ENCODE measurements at places on chromosomes 7 and 10.

GRCh38 chr10:108204528-108205305 lies 1040.2 kb upstream of the SORCS1 start:
- no peak for DNase-seq

GRCh38 chr7:133290041-133290440 lies 37.2 kb downstream of the EXOC4 start:
- DNase-seq, result no peak

DNA sequence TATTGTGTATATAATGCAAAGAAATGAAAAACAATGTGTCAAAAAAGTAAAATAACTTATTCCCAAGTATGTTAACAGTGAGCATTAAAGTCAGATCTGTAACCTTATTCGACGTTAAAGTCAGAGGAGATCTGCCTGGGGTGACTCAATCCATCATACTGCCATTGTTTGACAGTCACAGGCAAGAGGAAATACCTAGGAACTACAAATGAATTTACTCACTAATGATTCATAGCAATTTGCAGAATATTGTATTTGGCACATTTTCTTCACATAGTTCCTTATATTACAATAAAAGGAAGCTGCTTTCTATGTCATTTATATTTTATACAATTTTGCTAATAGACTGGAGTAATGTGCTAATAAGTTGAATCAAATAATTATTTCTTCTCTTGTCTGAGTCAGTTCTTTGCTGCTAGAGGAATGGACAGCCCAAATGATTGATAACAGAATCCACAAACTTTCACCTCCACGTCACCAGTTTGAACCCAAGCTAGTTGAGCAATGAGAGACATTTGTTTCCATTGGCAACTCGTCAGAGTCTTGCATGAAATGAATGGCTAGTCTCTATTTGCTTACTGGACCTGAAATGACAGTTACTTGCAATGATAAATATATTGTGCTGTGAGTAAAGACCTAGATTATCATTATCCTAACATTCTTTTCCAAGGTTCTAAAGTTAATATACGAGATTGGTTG lies 48.5 kb upstream of the TMEM106B start:
- DNase-seq, result no peak

DNA sequence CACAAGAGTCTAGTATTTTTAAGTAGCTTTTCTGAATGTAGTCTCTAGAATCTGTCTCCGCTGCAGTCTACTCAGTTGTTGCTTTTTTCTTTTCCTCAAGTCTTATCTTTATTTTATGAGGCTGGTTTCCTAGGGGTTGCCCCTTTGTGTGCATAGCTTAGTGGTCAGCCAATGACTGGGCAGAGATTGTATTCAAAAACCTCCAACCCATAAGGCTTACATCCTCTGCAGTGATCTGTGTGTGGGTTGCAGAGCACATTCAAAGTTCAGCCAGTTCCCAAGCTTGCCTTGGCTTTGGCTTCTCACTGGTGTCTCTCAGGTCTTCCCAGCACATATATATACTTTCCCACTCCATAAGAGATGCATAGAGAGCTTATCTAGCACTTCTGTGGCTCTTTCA lies 160.0 kb upstream of the TCF7L2 start:
- DNase-seq, result no peak

DNA sequence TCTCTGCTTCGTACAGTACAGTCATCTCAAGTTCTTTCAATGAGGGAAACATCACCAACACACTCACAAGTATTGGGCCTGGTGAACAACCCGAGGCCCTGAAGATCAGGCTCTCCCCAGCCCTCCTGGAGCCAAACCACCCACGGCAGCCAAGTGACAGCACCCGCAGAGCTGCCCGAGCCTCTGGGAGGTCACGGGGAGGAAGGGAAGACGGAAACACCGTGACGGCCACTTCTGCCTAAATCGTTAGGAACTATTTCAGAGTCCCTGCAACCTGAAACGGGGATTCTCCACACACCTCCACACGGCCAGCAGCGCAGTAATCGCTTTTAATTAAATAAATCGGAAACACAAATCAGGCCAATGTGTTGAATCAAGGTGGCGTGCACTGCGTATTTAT lies 222.6 kb downstream of the MAD1L1 start:
- DNase-seq, result no peak

DNA sequence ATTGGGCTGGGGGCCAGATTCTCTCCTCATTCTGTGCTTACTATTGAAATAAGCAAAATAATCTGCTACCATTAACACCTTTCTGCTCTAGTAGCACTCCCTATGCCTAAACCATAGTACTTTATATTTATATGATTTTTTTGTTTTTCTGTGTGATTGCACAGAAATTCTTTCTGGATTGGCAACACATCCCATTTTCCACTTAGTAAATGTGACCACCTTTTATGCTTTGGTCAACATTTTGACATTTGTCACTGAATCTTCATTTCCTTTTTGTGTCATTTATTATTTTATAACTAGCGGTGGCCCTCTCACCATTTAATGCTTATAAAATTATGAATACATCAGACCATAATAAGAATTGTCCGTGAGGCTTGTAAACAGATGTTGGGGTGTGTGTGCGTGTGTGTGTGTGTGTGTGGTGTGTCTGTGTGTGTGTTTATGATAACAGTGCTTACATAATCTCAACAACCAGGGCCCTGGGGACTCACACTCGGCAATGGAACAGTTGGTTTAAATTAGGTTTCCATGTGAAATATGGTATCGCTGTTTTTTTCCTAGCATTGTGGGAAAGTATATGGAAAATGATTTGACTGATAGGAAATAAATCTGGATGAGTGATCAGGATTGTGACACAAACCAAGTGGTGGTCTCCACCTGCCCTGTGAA lies 138.9 kb downstream of the NOC3L start:
- no peak for DNase-seq

DNA sequence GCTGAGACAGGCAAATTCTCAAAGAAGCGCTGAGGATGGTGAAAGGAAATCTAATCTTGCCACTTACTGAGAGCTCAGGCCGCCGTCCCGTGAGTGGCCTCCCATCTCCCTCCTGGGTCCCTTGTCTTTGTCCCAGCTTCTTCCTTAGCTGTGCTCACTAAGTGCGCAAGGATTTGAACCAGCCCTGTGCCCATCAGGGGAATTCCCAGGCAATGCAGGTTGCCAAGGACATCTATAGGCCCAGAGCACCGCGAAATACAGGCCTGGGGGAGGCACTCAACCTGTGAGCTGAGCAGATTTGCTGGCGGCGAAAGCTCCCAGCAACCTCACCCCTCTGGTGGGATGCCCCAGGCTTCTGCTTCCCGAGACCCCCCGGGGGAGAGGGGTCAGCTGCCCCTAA lies 64.8 kb downstream of the OAT start:
- no peak for DNase-seq

All from SHP77 treated with DMSO at 0.1 percent for 48 hours (cell line).